ENCODE measurements at places on chromosomes 6 and 20.
A peak's percentile ranks its signal among the peaks of the same experiment; 100 is the strongest.

DNA sequence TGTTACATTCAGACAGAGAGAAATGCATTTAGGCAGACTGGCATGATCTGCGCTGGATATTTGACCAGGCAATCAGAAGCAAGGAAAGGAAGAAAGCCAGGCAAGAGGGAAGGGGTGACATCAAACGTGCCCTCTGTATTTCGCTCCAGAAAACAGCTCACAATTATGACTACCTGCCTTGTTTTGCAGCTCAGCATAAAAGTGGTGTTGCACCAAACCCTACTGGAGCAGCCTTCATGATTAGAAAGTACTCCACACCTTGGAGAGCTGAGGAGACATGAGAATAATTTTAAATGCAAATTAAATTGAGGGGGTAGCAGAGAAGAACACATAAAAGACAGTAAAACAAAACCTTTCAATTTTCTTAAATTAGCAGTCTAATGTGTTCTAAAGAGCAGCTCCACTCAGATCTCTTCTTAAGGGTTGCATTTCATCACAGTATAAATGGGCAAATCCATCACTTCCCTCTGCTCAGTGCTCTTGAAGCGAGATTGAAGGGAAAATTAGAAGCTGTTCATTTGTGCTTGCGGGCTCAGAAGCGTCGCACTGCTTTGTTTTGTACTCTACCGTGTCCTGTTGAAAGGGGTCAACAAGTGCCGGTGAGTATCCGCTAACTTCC lies at the start of gene PHACTR1:
Gene PHACTR1, plus strand, starts transcription at position 470 of the 619 bp plus-strand sequence.
- no peak for DNase-seq

DNA sequence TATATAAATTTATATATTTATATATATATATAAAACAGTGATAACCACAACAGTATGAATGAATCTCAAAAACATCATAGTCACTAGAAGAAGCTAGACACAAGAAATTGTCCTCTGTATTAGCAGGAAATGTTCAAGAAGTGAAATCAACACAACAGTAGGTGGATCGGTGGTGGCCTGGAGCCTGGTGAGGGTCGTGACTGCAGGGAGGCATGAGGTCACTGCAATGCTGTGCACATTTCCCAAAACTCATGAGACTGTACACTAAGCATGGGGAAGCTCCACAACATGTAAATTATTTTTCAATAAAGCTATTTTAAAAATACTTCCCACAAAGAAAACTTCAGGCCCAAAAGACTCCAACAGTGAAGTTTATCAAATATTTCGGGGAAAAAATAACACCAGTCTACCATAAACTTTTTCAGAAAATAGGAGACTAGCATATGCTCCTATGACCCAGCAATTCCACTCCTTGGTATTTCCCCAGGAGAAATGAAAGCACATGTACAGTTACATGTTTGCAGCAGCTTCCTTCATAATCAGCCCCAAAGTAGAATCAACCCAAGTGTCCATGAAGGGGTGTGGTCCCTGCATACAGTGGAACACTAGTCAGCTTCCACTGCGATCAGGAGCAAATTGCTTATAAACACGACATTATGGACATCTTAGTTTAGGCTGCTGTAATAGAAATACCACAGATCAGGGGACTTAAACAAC lies 144.2 kb downstream of the TBXT start:
- DNase-seq, result no peak

GRCh38 chr20:15542655-15543054 lies 1030.6 kb downstream of the KIF16B start:
- no peak for DNase-seq

DNA sequence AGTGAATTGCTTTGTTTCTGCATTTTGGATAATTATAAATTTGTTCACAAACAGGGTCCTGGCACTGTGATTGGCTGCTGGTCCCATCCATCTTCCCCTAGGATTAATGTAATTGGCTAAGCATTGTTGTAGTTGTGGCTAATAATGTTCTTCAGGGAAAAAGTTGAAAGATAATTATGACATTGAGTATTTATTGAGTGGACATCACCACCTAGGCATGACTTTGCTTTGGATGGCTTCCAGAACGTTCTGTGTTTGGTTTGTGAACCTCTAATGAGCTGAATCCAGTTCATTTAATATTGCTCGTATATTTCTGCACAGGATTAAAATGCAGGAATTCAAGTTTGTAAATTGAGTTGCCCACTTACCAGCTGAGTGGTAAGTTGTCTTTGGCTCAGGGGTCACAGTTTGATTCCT lies 55.1 kb downstream of the ARID1B start:
- peak; percentile 17 for DNase-seq

- no peak for DNase-seq
These were observed 191.9 kb downstream of the CD83 start for GRCh38 chr6:14309516-14309915.

- DNase-seq, result no peak
These were observed 6.7 kb downstream of the SMOC2 start for GRCh38 chr6:168447700-168448099.

GRCh38 chr6:16206595-16207037 lies 31.8 kb upstream of the GMPR start:
- peak; percentile 61 for DNase-seq

GRCh38 chr6:144661116-144661806 lies 376.1 kb downstream of the UTRN start:
- no peak for DNase-seq
